ENCODE measurements at places on chromosomes 16 and 17.

- DNase-seq = no peak
Measured at GRCh38 chr17:63445571-63445953, 544 bp downstream of the CYB561 start.

- DNase-seq = no peak
Measured at GRCh38 chr17:44212507-44213402, 6.7 kb downstream of the UBTF start.

DNA sequence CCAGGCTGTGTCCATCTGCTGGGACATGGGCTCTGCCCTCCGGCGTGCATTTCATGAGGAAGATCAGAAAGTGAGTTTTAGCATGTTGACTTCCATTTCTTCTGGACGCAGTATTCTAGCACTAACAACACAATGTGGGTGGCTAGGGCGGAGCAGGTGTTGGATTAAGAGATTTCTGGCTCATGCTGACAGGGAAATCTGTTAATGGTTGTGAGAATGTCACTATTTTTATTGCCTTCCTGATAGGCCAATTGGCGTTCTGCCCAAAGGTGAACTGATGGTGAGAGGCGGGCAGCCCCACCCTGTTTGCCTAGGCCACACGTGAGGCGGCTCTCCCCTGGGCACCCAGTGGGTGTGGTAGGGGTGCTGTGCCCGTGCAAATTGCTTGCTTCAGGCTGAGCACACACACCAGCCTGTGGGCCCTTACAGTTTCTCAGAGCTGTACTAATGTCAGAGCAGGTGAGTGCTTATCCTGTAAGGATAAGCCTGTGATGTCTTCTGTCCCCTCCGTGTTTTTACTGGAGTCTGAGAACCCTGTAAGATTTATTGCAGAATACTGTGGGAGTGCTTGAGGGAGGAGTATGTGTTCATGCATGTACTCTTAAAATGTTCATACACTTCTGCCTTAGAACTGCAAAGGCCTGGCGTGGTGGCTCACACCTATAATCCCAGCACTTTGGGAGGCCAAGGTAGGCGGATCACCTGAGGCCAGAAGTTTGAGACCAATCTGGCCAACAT, 30.9 kb downstream of the PGS1 start:
- no peak for DNase-seq

- no peak for DNase-seq
Measured at GRCh38 chr17:8436844-8437171, 1.1 kb downstream of the NDEL1 start.

GRCh38 chr17:28261219-28261618, 57.8 kb upstream of the TMEM97 start:
- no peak for DNase-seq

GRCh38 chr16:22092143-22092933, at the start of gene VWA3A:
TSS of gene VWA3A (plus strand) at chr16:22092541. CDS start at chr16:22092638, 97 bp downstream.
- peak; percentile 14 for DNase-seq

GRCh38 chr16:89564476-89565255, 4.2 kb downstream of the RPL13 start:
- no peak for DNase-seq

DNA sequence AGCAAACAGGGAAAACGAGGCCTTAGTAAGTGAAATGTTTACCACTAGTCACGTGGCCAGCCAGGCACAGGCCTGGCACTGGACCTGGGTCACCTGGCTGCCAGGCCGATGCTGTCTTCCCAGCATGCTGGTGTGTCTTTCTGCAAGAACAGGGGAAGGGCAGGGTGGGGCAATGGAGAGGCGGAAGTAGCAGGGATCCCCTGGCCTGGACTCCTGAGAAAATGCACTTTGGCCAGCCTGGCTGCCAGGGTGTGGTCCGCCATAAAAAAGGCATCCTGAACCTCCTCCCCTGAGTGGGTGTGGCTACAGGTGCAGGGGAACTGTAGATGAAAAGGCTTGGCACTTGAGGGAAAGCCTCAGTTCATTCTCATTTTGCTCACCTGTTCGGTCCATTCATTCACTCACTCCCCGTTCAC, 1.0 kb upstream of the ANKRD40CL start:
- no peak for DNase-seq

DNA sequence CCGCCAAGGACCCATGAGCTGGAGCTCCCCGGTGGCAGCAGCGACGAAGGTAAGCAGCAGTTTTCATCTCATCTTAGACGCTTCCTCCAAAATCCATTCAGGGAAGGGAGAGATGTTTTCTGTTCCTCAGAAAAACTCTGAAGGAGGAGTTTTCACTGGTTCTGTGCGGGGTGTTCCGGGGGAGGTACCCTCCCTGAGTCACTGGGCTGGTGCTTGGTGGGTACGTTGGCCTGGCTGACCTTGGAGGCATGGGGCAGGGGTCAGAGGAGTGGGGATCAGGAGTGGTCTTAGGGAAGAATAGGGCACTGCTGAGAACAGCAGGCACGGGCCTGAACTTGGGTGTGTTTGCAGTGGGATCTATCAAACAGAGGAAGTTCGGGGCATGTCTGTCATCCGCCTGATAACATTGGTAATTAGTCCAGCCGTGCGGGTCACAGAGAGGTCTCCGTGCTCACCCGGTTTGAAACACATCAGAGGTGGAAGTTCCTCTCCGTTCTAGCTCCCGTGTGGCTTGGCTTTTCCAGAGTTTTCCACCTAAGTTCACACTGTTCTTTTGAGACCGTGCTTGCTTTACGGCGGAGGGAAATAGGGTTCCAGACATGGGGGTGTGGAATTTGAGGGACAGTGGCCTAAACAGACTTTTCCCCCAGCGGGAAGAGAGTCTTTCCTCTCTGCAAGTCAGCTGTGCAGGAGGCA, 59.6 kb upstream of the CIBAR2 start:
- DNase-seq = no peak

- DNase-seq = no peak
Measured at GRCh38 chr16:70160388-70160787, 13.2 kb upstream of the CLEC18C start.

DNA sequence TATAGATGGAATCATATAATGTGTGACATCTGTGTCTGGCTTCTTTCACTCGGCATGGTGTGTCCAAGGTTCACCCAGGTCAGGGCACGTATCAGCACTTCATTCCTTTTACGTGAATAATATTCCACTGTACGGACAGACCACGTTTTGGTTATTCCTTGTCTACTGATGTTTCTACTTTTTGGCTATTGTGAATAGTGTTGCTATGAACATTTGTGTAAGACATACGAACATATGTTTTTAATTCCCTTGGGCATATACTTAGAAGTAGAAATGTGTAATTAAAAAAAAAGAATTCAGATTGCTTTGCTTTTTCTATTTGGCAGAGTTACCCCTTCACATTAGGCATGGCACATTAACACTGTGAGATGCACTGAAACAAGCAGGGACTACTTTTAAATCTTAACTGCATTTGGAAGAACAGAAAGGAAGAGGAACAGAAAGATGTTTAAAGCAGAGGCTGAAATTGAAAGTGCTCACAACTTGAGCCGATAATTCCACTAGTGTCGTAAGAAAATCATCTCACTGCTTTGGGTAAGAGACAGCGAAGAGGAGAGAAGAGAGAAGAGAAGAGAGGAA, 105.3 kb downstream of the VPS53 start:
- no peak for DNase-seq

DNA sequence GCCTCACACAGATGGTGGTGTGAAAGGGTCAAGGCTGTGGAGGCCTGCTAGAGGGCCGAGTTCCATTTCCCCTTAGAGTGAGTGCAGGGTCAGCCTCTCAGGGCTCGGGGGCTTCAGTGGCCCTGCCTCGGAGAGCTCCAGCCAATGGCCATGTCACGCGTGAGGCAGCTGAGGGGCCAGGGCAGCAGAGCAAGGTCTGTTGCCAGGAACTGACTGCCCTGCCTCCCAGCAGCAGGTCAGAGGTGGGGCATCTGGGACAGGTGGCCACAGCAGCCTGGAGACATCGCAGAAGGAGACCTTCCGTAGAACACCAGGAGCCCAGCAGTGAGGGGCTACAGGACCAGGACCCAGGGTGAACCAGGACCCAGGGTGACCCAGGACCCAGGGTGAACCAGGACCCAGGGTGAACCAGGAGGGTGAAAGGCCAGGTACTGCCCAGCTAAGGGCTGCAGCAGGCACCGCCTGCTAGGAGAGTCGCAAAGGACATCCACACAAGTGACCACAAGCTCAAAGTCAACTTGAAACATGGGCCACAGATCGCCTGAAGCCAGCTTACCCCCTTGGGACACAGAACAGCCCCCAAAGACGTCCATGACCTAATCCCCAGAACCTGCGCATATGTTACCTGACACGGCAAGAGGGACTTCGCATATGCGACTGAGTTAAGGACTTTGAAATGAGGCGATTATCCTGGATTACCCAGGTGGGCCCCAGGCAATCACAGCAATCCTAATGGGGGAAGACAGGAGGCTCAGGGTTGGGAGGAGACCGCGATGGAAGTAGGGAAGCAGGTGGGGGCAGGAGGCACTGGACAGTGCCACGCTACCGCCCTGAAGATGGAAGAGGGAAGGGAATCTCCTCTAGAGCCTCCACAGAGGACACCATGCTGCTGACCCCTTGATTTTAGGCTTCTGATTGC, 4.8 kb upstream of the MEAK7 start:
- DNase-seq = no peak

DNA sequence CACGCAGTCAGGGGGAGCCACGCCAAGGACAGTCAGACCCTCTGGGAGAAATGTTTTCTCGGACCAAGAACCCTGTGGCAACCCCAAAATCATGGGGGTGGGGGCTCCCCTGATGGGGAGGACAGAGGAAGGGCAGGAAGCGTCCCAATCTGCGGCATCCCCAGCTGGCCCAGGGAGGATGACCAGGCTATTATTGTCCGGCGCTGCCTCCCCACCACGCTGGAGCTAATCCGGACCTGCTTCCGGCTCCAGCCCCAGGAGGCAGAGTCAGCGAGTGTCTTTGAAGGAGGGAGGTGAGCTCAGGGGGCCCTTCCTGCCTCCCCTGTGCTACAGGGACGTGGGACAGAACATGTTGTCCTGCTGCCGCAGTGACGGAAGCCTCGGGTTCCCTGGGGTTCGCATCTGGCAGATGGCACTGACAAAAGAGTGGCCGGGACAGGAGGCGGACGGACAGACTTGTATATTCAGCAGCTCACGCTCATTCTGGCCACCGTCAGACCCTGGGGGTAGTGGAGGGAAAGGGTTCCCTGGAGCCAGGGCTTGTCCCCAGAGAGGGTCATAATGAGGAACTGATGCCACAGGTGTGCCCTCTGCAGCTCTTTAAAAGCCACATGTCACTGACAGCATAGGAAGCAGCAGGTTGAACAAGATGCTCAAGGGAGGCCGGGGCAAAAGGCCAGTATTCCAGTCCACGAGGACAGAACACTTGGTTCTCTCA, 54.3 kb upstream of the CDC42EP4 start:
- no peak for DNase-seq

- DNase-seq = no peak
Measured at GRCh38 chr16:78142788-78143187, 43.3 kb downstream of the WWOX start.

- DNase-seq = no peak
Measured at GRCh38 chr16:17311333-17312093, 159.2 kb downstream of the XYLT1 start.

All from HCEC 1CT (cell line).